ENCODE measurements at places on chromosomes 12 and 14.

DNA sequence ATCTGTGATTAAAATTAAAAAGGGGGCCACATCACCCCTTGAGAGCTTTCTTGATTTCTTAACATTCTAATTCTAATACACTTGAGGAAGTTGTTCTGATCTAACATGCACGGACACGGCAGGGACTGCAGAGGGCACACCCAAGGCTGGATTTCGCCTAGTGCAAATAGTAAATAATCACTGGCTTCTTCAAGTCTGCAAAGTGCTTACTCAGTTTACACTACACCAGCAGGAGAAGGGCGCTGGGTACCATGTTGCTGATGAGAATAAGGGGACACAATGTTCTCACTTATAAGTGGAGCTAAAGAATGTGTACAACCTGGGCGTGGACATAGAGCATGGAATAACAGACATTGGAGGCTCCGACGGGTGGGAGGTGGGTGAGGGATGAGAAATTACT lies 34.2 kb downstream of the TBX5 start:
- DNase-seq, result no peak

DNA sequence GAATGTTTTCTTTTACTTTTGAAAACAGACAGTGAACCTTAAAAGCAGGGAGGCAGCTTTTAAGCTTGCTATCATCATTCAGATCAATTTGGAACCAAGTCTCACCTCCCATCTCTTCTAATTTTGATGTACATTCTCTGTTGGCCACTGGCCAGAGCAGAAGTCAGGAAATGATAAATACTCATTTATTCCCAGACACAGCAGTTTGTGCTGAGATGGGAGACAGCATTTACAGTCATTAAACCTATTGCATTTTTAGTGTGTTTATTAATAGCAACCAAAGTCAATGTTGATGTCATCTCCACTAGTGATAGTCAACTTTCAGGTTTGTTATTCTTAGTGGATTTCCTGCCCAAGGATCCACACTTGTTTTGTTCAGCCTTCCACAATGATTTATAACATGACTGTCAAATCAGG lies 320.0 kb upstream of the ATP2B1 start:
- no peak for DNase-seq

DNA sequence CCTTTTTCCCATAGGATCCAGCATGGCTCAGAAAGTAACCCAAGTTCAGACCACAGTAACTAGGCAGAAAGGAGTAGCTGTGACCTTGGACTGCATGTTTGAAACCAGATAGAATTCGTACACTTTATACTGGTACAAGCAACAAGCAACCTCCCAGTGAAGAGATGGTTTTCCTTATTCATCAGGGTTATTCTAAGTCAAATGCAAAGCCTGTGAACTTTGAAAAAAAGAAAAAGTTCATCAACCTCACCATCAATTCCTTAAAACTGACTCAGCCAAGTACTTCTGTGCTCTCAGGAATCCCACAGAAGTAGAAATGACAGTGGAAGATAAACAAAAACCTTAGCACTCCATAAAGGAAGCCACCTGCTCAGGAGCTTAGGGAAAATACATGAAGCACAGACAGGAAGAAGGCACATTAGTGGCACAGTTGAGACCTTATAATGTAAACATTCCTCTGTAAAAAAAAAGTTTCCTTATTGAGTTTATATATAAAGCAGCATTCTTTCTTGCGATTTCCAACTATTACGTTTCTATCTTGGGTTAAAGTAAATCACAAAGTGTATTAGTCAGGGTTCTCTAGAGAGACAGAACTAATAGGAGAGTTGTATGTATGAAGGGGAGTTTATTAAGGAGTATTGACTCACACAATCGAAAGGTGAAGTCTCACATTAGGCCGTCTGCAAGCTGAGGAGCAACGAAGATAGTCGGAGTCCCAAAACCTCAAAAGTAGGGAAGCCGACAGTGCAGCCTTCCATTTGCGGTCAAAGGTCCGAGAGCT lies 398.4 kb downstream of the DAD1 start:
- no peak for DNase-seq

GRCh38 chr14:100375266-100375962 lies 52.3 kb downstream of the SLC25A47 start:
- DNase-seq, result peak; percentile 46

DNA sequence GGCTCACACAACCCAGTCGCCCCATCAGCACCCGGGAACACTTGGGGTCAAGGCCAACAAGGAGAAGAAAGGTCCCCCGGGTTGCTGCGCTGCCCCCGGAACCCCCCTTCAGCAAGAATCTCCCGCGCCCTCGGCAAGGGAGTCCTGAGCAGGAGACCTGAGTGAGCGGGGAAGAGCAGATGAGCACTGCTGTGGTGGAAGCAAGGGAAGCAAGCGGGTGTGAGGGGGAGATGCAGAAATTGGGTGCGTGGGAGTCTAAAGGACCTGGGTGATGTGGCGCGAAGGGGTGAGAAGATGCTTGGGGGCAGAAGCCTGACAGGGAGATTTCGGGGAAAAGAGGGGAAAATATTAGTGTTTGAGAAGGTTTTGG lies 105.5 kb upstream of the PRB2 start:
- DNase-seq, result no peak

DNA sequence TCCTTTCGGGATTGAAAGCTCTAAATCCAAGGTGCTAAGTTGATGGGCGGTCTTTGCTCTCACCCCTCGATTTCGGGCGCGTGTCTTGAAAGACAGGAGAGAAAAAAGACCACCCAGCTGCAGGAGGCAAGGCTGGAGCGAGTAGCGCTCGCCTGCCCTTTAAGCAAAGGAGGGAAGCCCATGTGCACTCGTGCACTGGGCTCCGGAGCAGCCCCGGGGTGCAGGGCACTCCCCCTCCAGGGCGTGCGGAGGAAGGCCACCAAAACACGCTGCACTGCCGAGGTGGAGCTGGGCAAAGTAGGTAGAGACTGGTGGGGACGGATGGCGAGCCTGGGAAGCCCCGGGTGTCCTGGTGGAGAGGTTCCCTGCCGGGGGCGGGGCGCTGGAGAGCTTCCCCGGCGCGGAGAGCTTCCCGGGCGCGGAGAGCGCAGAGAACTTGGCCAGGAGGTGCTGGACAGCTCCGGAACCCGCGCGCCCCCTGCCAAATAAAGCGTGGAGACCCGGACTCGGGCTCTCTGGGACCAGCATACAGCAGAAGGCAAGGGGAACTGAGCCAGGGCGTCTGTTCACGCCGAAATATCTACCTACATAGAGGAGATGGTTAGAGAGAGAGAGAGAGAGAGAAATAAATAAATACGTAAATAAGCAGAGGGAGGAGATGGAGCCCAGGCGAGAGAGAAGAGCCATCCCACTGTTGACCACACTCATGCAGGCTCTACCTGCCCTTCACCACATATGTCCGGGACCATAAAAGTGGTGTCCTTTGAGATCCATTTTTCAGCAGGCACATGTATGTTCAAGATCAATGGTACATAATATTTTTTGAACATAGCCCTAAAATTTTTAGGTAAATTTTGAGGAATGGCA lies 662 bp upstream of the NELL2 start:
- peak; percentile 54 for DNase-seq

DNA sequence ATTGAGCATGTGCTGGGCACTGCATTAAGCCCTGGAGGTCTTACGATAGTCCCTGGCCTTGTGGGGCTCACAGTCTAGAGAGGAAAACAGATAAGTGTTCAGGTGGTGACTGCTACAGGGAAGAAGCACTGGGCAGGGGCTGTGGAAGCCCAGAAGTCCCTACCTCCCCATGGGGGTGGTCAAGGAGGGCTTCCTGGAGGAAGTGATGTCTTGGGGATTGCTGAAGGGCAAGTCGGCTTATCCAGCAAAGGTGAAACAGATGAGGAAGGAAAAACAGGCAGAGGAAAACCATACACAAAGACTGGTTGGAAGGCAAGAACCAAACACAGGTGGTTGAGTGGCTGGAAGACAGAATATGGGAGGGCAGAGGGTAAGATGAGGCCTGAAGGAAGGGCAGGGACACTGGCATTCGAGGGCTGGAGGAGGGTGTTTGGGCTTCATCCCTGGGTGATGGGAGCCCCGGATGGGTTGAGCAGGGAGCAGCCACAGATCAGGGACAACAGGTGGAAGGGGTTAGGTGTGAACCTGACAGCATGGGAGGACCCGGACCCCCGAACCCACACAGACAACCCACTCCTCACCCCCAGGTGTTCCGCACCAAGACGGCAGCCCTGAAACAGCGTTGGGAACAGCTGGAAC lies 2.8 kb downstream of the CFAP73 start:
- DNase-seq, result no peak

GRCh38 chr14:105891631-105892452 lies 365.5 kb downstream of the TMEM121 start:
- DNase-seq, result no peak

DNA sequence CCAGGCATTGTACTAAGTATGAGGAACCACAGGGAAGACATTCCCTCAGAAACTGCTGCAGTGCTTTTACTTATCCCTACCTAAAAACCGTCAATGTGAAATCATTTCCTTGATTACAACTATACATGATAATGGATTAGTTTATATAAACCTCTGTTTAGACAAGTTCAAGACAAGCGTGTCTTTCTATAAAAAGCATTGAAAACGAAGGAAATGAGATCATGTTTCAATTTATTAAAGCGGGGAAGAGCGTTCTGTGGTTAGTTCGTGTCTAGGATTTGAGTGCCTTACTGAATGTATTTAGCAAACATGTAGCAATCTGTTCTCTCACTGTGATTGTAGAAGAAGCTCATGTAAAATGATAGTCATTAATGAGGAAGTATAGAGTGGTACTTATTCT lies 37.5 kb downstream of the GALC start:
- DNase-seq, result no peak

DNA sequence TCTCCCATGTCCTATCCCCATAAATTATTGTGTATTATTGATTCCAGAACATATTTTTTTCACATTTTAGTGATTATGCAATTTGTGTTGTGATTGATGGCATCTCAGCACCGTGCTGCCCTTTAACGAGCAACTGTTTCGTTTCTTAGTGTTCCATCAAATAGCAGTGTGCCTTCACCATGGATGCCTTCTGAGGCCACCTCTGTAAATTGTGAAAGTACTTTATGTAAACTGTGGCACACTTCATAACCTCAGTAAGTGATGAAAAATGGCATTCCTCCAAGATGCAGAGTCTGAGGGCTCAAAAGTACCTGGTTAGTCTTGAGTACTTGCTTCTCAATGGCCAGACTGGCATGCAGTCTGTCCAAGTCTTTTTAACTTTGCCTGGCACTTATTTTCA lies 8.2 kb downstream of the CHST11 start:
- DNase-seq, result no peak

All from left kidney (tissue), 8 donors.